ENCODE measurements at places on chromosomes 7 and 10.

- no peak for DNase-seq
These were observed 267.2 kb downstream of the POM121L12 start for GRCh38 chr7:53302496-53303246.

GRCh38 chr7:47453093-47454061 lies 128.5 kb downstream of the TNS3 start:
- peak; percentile 42 for DNase-seq

GRCh38 chr7:13826752-13827151 lies 162.7 kb downstream of the ETV1 start:
- no peak for DNase-seq

GRCh38 chr10:24215603-24216002 lies 6.7 kb downstream of the KIAA1217 start:
- no peak for DNase-seq

DNA sequence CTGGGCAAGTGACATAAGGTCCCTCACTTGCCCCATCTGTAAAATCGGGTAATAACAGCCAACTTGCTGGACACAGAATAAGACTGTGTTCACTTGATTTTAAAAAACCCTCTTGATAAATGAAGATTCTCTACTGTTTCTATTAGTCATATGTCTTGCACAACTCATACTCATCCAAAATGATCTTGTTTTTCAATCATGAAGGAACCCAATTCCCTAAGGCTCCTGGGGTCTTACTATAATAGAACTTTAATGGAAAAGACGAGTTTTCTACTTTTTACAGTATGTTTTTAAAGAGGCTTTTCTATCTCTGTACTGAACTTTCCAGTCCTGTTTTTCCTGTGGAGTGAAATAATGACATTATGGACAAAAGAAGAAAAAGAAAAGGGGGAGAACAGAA lies 103.8 kb downstream of the ARID5B start:
- no peak for DNase-seq

Data from cerebellar cortex (tissue), 1 donor.